Dermis blood vessel endothelial cell (primary cell): ENCODE measurements at places on chromosomes 4 and X. TPM values are rescaled to one million over a fixed set of nuclear protein-coding genes. Genes with fewer than 3 reads are reported as not detected.

Gene BMP2K
- 95.1 and 138 TPM in 2 replicates for total RNA-seq

Gene IL2
- total RNA-seq: not detected in 2 replicates

DNA sequence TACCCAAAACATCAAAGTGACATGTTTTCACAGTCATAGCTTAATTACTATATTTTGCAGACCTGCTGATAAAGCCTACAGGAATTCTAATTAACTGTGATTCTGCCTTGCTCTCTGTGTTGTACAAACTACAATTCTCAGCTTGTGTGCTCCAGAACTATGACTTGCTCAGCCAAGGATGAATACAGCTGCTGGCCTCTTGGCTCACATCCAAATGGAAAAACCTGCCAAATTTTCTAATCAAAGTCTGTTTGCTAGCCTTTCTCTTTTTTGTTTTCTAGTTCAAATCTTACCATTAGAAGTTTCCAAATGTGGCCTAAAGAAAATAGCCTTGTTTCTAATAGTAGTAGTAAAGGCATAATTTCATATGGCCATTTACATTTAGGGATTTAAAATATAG, 1176.8 kb downstream of the FAM133A start:
- DNase-seq: no peak

DNA sequence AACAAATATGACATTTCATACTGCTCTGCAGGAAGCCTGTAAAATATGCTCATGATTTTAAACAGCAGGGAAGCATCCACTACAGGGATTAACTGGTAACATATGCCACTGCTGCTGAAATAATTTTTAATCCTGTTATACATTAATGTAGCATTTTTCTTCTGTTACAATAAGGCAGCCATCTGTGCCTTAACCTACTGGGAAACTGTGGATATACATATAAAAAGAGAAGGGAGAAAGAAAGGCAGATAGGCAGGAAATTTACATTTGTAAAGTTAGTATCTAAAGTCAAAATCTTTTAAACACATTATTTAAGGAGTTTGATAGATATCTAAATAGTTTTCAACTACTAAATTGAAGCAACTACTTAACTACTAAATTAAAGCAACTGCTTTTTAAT, 514.6 kb upstream of the KLHL4 start:
- DNase-seq: no peak

- DNase-seq: no peak
Measured at GRCh38 chr4:80578001-80578400, 242.5 kb downstream of the CFAP299 start.

DNA sequence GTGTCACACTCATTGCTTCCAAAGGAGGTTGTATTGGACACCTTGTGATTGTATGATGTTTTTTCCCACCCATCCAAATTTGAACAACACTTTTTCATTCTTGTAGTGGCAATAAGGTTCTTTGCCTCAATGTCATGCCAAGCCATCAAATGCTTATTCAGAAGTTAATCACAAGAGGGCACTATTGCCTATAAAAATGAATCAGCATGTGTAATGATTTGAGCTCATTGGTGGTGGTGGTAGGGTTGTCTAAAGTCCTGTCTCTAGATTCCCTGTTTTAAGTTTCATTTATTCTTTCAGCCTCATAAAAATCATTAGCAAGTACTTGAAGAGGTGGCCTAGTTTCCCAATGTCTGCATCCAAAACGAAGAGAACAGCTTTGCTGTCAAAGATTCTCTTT, 37.0 kb downstream of the IRS4 start:
- peak; percentile 55 for DNase-seq

DNA sequence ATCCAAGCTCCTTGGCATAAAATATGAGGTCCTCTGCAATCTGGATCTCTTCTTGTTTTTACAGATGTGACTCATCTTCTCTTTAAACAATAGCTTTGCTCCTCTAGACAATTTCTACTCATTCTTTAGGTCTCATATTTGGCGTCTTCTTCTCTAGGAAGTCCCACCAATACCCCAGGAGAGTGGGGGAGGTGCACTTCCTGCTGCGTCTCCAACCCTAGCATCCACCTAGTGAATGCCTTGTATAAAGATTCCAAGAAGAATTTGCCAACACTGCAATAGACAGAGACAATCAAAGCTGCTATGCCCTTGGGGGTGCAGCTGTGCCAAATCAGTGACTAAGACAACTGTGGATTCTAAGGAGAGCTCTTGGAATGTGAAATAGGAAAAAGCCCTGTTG, 45.7 kb upstream of the SLC10A7 start:
- no peak for DNase-seq

DNA sequence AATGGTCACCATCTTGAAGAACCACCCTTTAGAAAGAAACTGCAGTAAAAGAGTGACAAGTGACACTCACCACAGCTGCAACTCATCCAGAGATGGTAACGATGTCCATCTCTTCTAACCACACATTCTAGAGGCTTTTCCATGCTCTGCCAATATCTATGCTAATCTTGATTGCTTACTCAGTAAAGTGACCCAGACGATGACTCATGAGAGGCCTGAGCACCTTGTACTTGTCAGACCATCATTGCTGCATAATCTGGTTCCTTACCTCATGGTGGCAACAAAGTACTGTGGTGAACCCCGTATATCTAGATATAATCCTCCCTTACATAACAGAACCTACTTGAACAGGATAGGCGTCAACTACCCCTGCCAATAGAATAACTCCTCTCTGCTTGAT, 75.6 kb downstream of the CCNG2 start:
- DNase-seq: no peak

DNA sequence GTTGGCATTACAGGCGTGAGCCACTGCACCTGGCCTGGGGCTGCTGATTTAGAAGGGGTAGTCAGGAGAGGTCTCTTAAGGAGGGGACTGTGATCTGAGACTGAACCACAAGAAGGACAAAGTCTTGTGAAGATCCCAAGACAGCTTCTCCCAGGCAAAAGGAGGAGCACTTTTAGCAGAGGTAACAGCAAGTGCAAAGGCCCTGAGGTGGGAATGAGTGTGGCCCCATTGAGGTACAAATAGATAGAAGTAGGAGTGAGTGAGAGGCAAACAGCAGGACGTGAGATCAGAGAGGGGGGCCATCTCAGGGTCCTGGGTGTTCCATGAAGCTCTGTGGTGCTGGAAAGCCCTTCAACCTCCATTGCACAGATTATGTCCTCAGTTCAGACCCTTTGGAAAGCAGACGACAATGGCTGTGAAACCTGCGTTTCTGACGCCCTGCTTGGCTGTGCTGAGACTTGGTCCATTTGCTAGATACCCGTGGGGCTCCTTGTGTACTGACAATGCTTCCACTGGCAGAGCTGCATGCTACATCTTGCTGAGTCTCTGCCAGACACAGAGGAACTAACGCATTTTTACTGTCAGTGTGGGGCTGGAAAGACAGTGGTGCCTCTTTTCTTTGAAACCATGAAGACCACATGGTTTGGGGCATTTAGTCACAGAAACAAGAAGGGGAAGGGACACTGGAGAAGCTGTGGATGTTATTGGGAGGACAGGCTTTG, 1.3 kb upstream of the CCKAR start:
- DNase-seq: no peak
